ENCODE measurements at places on chromosomes 2 and 18.

GRCh38 chr2:36480636-36481035 lies 117.3 kb downstream of the FEZ2 start:
- DNase-seq: no peak

DNA sequence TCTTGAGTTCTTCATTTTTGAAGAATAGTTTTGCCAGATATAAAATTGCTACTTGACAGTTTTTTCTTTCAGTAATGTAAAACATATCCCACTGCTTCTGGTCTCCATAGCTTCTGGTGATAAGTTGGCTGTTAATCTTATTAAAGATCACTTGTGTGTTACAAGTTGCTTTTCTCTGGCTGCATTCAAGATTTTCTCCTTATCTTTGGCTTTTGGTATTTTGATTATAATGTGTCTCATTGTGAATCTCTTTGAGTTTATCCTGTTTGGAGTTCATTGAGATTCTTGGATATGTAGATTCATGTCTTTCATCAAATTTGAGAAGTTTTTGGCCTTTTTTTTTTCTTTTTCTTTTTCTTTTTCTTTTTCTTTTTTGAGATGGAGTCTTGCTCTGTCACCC lies 20.2 kb upstream of the ADNP2 start:
- DNase-seq: no peak

DNA sequence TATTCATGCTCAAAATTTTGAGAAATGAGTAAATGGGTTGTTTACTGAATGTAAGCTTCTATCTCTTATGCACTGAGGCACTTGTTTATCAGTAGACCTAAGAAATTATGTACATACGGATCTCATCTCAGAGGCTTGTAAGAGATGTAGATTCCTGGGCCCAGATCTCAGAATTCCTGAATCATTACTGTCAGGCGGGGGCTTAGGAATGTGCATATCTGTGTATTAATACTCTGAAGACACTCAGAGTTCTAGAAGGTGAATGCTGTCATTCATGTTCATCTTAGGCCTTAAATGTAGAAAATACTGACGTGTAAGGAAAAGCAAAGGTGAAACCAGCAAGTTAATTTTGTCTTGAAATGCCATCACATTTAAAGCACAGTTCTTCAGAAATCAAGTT lies 169.6 kb downstream of the FMNL2 start:
- DNase-seq: peak; percentile 35

- no peak for DNase-seq
These were observed 328.2 kb downstream of the RND3 start for GRCh38 chr2:150159300-150159699.
